ENCODE measurements at places on chromosomes 12 and 14.
A peak's percentile ranks its signal among the peaks of the same experiment; 100 is the strongest.

- no peak for DNase-seq
These were observed 115.3 kb downstream of the PTGER2 start for GRCh38 chr14:52429451-52429850.

- peak; percentile 80 for DNase-seq
These were observed 12.7 kb downstream of the C14orf132 start for GRCh38 chr14:96051642-96052540.

DNA sequence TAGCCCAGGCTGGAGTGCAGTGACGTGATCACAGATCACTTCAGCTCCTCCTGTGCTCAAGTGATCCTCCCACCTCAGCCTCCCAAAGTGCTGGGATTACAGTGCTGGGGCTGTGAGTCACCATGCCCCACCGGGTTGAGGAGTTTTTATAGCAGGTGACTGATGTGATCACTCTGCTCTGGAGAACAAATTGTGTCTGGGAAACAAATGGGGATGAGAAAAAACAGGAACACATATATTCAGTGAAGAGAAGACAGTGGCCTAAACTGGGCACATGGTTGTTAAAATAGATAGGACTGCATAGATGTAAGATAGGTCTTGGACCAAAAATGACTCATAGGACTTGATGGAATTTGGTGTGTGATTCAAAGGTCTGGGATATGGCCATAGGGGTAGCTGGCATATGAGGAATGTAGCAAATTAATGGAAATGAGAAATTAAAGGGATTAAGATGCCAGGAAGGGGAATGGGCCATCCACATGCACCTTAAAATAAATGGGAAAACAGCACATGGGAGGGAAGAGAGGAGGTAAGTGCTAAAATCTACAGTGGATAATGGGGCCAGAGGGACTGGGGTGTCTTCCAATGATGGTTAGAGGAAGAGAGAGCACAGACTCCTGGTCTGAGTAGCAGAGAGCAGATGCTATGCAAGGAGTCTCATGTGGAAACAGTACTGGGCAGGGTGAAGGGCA is 11.2 kb downstream of the BCAT1 start:
- DNase-seq, result no peak

DNA sequence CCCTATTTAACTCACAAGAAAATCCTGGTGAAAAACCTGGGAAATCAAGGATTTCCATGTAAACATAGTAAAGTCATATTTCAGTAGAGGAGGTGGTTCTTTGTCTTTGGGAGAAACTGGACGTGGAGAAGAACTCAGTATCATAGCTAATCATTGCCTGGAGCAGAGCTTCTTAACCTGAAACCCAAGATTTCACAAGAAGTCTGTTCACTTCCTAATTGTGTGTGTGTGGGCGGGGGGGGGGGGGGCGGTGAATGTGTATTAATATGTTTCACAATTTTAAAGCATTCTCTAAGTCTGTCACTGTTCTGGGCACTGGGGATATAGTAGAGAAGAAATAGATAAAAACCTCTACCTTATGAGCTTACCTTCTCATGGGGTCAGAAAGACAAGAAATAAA is 96.7 kb upstream of the PPP4R3A start:
- DNase-seq, result no peak
